ENCODE measurements at places on chromosomes 13 and 19.

- DNase-seq: no peak
Observed at GRCh38 chr13:48163061-48163460, 68.2 kb upstream of the MED4 start.

DNA sequence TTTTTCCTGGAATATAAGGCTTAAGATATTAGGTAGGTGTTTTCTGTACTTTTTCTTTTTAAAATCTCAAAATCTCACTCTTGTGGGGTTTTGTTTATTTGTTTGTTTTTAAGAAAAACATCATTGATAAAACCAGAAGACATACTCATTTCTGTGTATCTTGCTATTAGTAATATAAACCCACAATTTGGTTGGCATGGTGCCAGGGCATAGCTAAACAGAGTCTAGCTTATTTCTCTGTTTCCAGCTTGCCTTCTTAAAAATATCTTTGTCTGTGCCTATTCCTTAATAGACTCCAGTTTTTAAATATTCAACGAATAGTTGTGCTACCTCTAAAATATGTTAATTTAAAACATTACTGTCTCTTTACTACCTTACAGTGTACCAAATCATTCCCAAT is 1121.9 kb upstream of the PCDH20 start:
- no peak for DNase-seq

DNA sequence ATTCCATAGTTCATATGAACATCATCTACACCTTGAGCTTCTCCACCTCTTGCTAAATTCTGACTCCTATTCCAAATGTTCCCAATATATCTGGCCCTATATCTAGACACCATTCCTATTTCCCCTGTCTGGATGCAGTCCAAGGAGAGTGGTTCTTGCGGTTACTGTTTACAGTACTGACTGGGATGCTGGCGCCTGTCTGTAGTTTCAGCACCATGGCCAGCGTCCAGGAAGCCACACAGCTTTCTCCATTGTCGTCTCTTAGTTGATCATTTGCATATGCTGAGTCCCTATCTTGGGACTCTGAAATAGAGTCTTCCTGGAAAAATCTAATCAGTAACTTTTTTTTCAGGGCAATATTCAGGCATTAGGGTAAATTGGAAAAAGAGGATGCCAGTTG is 14.9 kb downstream of the LAIR2 start:
- DNase-seq: no peak

GRCh38 chr13:110127986-110128511 is 178.9 kb downstream of the COL4A1 start:
- DNase-seq: no peak

- DNase-seq: peak; percentile 75
Observed at GRCh38 chr19:30227661-30228112, 144.5 kb upstream of the ZNF536 start.

- no peak for DNase-seq
Observed at GRCh38 chr13:52022356-52022755, 2.1 kb upstream of the UTP14C start.

DNA sequence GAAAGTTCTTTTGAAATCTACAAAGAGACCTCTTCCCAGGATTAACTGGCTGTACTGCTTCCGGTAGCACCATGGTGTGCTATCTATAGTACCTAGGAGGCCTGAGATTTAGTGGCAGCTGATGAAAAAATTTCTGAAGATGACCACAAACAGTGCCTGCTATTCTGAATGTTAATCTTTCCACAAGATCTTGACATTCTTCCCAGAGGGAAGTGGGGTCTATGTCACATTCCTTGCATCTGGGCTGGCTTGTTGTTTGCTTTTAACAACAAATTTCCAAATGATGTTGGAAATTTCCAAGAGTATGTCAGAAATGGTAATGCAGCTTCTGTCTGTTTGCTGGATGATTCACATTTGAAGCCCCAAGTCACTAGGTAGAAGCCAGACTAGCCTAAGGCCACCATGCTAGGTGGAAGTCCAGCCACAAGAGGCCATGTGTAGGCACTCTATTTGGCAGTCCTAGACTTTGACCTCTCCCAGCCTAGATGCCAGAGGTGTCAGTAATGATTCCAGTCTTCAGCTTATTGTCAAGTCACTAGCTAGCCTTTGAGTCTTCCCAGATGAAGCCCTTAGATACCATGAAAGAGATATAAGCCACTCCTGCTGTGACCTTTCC is 22.1 kb downstream of the SPART start:
- DNase-seq: no peak

GRCh38 chr13:109212650-109213049 is 573.7 kb downstream of the IRS2 start:
- no peak for DNase-seq

- no peak for DNase-seq
Observed at GRCh38 chr19:2341244-2341751, 12.8 kb downstream of the SPPL2B start.

DNA sequence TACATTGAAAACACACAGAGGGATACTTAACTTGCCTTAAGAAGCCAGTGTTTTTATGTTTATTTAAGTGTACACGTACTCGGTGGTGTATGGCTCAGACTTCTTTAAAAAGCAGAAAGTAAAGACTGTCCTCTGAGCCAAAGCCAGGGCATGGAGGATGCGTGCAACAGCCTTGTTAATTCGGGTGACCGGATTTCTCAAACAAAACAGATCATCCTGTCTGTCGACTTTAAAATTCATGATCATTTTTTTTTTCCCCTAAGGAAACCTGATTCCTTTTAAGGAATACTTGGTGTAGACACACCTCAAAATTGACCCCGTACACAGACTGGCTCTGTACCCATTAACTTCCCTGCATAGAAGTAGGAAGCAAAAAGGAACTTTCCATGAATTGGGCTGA is 124.7 kb upstream of the RNF113B start:
- DNase-seq: no peak

- DNase-seq: peak; percentile 32
Observed at GRCh38 chr19:6739390-6739882, at the start of gene TRIP10. Gene TRIP10 (plus strand): TSS chr19:6739680. CDS start chr19:6739762, 82 bp downstream.

DNA sequence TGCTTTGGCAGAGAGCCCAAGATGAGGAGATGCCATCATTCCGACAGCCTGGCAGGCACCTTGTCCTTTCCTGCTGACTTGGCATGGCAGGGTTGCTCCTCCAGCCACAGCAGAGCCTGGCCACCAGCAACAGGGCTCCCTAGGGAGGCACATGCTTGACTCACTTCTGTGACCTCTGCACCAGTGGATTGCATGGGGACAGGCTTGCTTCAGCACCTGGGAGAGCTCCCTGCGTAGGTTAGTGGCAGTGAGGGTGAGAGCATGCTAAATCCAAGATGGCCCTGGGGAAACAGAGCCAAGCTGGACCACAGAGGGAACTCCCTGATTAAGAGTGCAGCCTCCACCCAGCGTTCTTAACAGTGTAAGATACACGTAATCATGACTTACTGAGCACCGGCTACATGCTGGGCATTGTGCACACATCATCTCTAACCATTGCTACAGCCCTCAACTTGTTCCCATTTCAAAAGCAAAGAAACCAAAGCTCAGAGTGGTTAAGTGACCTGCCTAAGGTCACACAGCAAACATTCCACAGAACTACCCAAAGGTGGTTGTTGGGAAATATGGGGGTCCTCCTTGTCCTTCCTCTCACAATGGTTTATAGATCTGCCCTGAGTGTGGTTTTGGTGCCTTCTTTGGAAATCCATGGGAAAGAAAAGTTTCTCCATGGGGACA is 116.6 kb upstream of the UQCRFS1 start:
- DNase-seq: no peak

DNA sequence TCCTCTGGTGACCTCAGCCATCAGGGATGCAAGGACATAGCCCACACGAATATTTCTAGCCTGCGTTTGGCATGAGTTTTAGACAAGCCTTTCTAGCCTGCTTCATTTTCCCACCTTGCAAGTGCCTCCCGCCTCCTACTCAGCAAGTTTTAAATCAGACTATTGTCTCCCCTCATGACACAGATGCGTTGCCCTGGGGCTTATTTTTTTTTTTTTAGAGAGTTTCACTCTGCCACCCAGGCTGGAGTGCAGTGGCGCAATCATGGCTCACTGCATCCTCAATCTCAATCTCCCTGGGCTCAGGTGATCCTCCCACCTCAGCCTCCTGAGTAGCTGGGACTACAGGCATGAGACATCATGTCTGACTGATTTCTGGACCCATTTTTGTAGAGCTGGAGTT is 14.6 kb downstream of the GJB2 start:
- no peak for DNase-seq

- no peak for DNase-seq
Observed at GRCh38 chr13:46343279-46343994, 43.6 kb downstream of the RUBCNL start.

DNA sequence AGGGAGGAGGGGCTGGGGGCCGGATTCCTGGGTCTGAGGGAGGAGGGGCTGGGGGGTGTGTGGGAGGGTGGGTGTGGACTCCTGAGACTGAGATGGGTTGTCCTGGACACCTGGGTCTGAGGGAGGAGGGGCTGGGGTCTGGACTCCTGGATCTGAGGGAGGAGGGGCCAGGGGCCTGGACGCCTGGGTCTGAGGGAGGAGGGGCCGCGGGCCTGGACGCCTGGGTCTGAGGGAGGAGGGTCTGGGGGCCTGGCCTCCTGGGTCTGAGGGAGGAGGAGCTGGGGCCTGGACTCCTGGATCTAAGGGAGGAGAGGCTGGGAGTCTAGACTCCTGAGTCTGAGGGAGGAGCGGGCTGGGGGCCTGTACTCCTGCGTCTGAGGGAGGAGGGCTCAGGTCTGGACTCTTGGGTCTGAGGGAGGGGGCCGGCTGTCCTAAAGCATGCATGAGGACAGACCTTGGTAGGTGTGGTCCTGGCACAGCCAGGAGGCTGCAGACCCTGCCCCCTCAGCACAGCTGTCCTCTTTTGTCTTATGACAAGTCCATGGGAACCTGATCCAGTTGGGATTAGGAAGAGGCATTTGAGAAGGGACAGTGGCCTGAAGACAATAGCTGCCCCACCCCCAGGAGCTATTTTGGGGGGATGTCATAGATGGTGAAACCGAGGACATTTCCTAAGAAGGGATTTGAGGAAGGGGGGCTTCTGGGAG is 1.3 kb downstream of the TNNT1 start:
- no peak for DNase-seq

GRCh38 chr13:29136341-29136740 is 316.2 kb downstream of the MTUS2 start:
- DNase-seq: no peak

GRCh38 chr13:53301449-53301848 is 272.8 kb downstream of the OLFM4 start:
- DNase-seq: no peak

GRCh38 chr19:32265995-32266394 is 79.4 kb upstream of the ZNF507 start:
- DNase-seq: no peak

GRCh38 chr13:73544175-73544574 is 485.4 kb downstream of the KLF5 start:
- DNase-seq: no peak

GRCh38 chr13:63344711-63345110 is 1929.1 kb upstream of the PCDH20 start:
- DNase-seq: no peak

DNA sequence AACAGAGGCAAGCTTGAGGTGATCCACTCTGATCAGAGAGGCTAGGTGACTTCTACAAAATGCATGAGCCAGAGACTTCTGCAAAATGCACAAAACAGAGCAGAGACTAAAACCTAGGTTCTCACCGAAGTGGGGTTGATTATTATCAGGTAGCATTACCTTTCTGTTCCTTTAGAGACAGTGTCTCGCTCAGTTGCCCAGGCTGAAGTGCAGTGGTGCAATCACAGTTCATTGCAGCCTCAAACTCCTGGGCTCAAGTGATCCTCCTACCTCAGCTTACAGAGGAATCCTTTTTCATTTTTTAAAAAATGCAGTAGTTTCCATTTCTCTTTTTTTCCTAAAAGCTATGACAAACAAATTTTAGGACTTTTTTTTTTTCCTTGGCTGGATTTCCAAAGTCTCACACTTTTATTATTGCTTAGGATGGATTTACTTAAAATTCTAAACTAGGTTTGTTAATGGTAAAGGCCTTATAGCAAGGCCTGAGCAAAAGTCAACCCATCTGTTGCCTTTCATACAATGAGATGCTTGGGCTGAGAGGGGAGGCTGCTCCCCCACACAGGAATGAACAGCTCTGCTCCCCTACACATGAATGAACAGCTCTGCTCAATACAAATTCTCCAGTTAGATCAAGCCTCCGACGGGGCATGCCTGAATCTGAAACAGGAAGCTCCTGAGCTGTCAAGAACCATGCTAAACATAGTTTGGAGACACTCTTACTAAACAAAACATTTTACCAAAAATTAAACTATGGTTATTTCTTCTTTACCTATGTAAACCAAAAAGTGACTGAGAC is 18.8 kb upstream of the TNFRSF19 start:
- DNase-seq: no peak

DNA sequence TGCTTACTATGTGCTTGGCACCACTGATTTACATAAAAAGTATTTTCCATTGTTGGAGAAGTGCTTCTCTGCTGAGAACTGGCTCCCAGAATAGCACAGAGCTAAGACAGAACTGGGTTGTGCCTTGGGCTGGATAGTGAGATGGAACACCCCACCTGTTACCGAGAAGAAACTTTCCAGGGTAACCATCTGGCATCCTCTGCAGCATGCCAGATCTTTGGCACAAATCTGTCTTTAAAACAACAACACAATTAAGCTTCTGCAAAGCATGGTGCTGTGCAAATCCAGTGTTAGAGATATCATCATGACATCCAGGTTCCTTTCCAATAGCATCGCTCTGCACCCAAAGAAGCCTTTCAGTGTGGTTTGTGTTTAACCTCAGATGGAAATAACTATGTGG is 202.5 kb upstream of the RFC3 start:
- no peak for DNase-seq

- DNase-seq: no peak
Observed at GRCh38 chr19:48695743-48696352, at the start of gene FUT2. Gene FUT2 (plus strand): TSS chr19:48695971. CDS start chr19:48702957, 6,986 bp downstream.

- DNase-seq: no peak
Observed at GRCh38 chr13:50708461-50708860, 135.0 kb downstream of the DLEU7 start.

GRCh38 chr13:74731731-74732130 is 597.5 kb upstream of the KLF12 start:
- no peak for DNase-seq

GRCh38 chr19:12969292-12969988 is at the start of gene DAND5:
Gene DAND5 (plus strand): TSS chr19:12969576. CDS start chr19:12969661, 85 bp downstream.
- DNase-seq: no peak

GRCh38 chr13:48539550-48539949 is 6.7 kb upstream of the RCBTB2 start:
- no peak for DNase-seq

DNA sequence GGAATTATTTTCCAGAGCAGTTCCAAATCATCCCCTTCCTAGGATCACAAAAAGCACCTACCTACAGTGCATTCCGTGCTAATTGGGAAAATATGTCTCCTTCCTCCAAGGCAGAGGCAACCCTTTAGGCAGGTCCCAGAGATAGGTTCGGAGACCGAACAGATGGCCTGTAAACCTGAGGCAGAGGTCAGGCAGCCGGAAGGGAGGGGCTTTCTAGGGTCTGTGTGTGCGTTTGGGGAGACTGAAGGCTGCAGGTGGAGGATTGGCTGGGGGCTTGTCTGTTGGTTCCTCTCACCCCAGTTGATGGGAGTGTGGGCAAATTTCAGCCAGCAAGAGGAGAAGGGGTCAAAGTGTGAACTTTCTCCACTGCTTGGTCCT is 7.1 kb downstream of the KCNN4 start:
- no peak for DNase-seq

GRCh38 chr19:14440049-14440448 is 6.9 kb downstream of the PKN1 start:
- DNase-seq: no peak
